Stimulated activated CD4-positive, alpha-beta T cell treated with anti-CD3 and anti-CD28 coated beads, Interleukin-1b, Interleukin-23, amount 100 ng/mL, for 4 hours (primary cell): ENCODE measurements at places on chromosomes 6 and 20.

DNA sequence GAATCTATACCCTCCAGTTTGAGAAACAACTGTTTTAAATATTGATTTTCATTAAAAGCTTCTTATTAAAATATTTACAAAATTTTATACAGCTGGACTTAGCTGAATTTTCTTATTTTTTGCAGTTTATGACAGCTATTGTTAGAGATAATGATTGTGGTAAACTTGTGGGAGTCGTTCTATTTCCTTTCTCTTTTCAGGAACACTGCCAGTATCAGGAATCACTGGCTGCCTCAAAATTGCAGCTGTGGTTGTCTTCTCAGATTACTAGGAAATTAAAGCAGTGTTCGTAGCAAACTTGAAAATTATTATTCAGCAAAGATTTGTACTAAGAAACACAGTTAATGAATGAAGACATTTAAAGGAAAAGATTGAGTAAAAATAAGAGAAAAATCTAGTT is 311.0 kb downstream of the CENPW start:
- DNase-seq, result no peak

DNA sequence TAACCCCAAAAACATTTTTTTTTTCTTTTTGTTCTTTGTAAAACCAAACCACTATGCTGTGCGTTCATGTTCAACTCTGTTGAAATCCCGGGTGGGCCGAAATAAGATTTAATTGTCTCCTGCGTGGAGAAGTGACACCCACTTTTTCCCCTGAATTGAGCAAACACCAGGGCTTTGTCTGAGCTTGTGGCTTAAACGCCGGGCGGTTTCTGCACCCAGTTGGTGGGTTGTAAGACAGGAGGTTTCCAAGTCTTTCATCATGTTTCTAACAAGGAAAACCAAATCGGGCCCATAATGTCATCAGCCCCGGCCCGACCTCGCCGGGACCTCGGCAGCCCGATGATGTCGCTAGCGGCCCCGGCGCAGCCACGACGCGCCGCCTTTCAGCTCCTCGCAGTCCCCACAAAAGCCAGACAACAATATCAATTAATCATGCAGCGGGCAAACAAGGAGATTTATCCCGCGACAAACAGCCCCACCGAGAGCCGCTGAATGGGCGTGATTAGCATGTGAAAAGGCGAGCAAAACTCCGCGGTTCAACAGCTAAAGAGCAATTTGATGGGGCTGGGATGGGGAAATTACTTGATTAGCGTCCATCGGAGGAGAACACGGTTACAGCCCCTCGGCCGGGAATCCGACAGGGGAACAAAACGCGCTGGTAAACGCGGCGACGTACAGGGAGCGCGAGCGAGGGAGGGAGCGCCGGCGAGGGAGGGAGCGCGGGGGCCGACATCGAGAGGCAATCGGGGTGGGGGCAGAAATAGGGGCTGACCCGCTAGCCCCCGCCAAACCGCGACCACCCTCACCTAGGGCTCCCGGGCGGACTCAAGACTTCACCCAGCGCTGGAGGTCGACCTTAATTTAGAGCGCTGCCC is 5.3 kb downstream of the LINC00237 start:
- peak; percentile 4 for DNase-seq

GRCh38 chr6:102407886-102408741 is 1014.6 kb downstream of the GRIK2 start:
- DNase-seq, result no peak

GRCh38 chr6:53440336-53440945 is 91.7 kb upstream of the ELOVL5 start:
- no peak for DNase-seq
